ENCODE measurements at places on chromosomes 4 and X.

- DNase-seq = no peak
Measured at GRCh38 chr4:147787204-147787603, 55.3 kb downstream of the ARHGAP10 start.

DNA sequence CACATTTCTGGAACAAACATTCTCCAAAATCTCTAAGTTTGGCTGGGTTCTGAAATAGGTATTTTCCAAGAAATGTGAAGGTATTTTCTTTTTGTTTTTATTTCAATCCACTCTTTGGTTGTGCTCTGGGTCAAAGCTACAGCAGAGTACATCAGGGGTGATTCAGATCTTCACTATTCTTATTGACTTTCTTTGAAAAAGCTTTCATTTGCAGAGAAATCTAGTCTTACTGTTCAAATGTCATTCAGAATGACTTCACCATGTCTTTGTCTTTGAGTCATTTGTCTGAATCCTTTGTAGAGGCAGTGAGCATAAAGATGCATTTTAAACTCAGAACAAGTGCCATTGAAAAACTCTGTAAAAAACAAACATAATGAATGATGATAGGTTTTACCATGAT is 547.2 kb upstream of the ADGRL3 start:
- no peak for DNase-seq

- no peak for DNase-seq
Measured at GRCh38 chr4:86961605-86962295, 26.9 kb downstream of the AFF1 start.

GRCh38 chrX:465418-466215 is 78.9 kb upstream of the PPP2R3B start:
- no peak for DNase-seq

DNA sequence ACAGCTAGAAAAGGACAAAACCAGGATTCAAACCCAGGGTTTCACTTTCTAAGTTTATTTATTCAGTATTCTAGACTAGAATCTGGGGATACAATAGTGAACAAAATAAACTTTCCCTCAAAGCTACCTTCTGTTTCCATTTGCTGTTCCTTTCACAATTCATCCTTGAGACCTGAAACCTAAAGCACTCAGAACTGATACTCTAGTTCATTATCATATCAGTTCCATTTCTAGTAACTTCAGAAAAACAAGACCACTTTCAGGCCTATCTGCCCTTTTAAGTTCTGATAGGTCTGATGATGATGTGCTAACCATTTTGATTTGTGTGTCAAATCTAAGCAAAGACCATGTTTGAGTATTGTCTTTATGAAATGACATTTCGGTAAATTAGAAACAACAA is 7.8 kb upstream of the XK start:
- DNase-seq = no peak

All from right renal cortex interstitium (tissue), 3 donors.